ENCODE measurements at places on chromosomes 5 and 9.

DNA sequence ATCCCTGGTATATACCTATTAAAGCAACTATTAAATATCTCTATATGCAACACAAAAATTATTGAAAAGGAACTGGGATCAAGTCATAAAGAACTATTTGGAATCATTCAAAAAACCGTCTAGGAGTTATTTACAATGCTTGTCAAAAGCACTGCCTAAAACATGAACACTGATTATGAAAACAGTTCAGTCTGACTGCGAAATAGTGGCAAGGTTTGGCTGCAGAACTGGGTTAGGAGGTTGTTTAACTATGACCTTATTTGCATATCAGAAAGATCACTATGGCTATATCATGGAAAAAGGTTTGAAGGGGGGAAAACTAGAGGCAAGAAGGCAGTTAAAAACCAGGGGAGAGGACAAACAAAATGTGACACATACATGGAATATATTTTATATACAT is 12.0 kb downstream of the FBXW2 start:
- no peak for DNase-seq

DNA sequence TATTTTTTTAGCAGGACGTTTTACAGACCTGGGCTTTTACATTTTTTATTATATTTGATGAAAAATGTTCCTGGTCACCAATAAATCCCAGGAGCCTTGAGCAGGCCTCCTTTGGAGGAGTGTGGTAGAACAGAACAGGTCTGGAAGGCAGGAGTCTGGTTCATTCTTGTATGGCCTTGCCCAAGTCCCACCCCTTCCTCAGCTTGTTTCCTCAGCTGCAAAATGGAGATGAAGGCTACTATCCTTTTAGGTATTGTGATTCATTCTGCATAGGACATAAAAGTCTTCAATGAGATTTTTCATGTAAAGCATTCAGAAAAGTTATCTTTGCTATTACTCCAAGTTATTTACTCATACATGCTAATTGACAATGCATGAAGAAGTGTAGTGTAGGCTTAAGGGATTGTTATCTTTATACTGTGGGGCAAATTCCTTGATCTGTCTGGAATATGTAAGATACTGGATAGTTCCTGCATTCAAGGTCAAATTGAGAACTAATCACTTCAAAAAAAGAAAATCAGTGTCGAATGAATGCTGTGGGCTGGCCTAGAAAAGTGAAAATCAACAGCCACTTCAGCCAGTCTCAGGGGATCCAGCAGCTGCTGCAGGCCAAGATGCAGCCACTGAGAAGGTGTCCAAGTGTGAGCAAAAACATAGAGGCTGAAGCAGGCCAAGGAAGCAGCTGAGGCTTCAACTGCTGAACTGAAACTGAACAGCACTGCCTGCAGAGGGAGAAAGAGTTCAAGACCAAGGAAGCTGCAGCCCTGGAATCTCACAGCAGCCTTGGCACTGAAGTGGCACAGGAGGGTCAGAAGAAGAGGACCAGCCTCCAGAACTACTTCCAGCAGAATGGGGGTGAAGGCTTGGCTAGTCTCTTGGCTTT is 15.5 kb upstream of the SLC36A3 start:
- no peak for DNase-seq

DNA sequence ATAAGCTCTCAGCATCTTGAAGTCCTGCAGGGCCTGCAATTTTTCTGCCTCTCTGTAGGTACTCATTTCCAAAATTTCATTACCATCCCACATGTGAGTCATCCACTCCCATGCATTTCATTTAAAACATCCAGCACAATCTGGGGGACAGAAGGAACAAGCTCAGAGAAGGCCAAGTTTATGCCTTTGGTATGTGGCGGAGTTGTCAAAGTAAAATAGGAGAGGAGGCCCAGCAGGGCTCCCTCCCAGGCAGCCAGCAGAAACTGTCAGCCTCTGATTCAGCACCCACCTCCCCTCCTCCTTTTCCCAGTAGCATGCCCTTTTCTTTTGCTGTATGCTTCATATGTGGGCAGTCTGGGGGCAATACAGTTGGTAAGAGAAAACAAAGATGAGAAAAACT is 126.4 kb upstream of the ZNF366 start:
- DNase-seq: no peak

- no peak for DNase-seq
These were observed 85.1 kb upstream of the SPOCK1 start for GRCh38 chr5:137584262-137584661.

- DNase-seq: no peak
These were observed 65.9 kb upstream of the FCN2 start for GRCh38 chr9:134814598-134815215.

GRCh38 chr5:107769519-107769918 is 98.8 kb upstream of the EFNA5 start:
- no peak for DNase-seq

GRCh38 chr5:56078278-56079156 is 83.8 kb upstream of the IL6ST start:
- no peak for DNase-seq

- no peak for DNase-seq
These were observed 38.7 kb upstream of the CTSL start for GRCh38 chr9:87687207-87687606.

DNA sequence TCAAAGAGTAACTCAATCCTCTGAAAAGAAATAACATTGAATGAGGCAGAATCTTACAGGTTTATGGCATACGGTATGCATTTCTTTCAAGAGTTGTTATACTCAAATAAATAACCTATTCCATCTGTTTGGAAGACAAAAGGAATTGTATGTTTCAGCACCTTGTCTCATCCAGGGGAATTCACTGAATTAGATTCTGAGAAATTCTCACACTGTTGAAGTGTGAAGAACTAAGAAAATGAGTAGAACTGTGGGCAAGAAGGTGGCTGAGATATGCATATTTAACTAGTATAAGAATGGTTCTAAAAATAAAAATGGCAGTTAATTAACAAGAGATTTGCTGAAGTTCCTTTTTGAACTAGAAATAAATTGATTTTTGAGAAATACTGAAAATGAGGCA is 279.3 kb upstream of the DAP start:
- no peak for DNase-seq

DNA sequence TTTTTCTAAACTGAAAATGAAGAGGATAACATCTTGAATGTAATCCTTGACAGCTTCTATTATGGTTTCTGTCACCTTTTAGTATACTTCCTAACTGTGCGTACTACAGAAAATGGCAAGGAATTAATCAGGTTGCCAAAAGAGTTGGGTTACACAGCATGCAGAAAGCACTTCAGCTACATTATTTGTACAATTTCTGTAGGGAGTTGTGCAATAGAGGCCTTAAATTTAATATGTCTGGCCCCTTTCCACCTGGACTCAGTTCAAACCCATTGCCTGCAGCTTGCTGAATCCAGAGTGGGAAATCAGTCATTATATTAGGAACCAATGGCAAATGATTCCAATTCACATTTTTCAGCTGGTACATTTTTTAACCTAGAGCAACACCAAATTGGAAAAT is 549.7 kb downstream of the CSNK1G3 start:
- DNase-seq: no peak

GRCh38 chr5:124212934-124213333 is 533.5 kb downstream of the ZNF608 start:
- no peak for DNase-seq

- DNase-seq: no peak
These were observed 126.7 kb upstream of the SLC27A6 start for GRCh38 chr5:128838623-128839022.

- no peak for DNase-seq
These were observed 23.5 kb downstream of the PDGFRB start for GRCh38 chr5:150131978-150132694.

GRCh38 chr5:33701951-33702350 is 189.8 kb downstream of the ADAMTS12 start:
- no peak for DNase-seq

GRCh38 chr9:133978226-133978898 is 13.8 kb downstream of the VAV2 start:
- DNase-seq: no peak

DNA sequence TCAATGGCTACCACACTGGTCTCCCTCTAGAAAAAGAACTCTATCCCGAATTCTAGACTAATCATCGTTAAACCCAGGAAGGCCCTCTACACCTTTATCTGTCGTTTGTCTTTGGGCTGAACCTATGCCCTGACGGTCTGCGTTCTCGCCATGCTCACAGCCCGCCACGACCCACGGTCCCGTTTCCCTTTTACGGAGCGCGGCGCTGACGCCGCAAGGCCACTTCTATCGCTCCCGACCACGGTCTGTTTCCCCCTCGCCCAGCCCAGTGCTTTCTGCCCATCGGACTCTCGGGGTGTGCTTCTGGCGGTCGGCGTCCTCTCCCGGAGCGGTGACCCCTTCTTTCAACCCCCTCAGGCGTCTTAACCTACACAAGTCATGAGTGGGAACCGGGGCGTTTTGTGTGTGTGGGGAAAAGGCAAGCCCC is 974 bp downstream of the C9orf40 start:
- DNase-seq: peak; percentile 22

GRCh38 chr9:114411452-114411851 is 23.7 kb upstream of the AKNA start:
- DNase-seq: no peak

DNA sequence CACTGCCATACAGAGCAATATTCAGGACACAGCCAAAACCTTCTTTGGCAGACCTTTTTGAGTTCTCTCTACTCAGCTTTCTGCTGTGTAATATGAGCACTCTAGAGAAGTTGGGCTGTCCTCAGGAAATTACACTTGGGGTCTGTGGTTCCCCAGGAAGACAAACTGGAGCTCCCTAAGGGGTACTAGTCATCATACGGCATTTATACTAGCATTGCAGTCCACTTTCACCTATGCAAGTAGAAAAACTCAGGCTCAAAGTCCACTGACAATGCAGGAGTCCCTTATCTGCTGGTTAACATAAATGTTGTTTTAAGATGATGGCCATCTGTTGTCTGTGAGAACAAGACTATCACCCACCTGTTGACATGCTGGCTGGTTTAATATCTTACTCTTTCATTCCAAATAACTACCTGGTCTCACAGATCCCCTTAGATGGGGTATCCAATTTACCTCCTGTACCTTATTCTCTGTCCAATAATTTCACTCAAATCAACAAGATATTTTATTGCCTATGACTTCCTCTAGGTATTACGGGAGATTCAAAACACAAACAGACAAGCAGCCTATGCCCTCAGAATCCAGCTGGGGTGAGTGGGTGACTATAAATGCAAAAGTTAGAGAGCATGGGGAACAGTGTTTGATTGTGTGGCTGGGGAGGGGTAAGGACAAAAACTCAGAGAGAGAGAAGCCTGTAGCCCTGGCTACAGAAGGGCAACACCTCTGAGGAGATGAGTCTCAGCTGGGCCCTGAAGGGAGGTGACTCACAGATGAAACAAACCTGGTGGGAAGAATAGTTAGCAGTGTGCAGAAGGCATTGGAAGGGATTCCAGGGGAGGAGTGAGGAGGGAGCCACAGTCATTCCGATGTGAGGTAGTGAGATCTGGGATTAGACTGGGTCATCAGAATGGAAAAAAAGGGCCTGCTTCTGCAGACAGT is 10.2 kb downstream of the DOCK8 start:
- DNase-seq: no peak

- no peak for DNase-seq
These were observed 2.9 kb downstream of the OR2S2 start for GRCh38 chr9:35954942-35955546.

DNA sequence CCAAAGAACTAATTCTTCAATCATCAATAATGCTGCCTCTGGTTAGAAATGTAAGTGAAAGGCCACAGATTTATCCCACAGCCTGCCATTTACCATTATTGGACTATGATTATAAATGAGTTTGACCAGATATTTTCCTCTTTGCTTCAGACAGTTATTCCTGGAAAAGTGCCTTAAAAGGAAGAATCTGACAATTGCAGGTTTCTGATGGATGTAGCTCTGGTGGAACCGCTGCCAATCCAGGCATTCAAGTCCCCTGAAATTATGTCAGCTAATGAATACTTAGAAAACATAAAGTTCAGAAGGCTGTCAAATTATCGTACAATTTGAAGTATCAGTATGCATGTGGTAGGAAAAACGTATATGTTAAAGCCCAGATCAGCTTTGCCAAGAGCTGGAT is 78.2 kb upstream of the NR4A3 start:
- DNase-seq: no peak

DNA sequence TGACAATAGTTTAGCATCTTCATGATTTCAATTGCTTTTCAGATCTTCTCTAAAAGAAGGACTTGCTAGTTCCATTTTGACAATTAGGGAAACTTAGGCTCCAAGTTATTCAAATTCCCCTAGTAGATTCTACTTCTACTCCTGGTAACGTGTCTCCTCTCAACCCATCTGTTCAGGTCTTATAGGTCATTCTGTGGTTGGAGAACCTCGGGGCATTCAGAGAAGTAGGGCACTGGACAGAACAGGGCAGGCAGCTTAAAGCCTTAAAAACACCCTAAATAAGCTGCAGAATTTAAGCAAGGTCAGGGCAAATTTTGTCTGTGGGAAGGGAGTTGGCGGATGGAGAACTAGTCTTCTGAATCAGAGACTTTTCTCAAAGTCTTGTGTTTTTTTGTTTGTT is 132.4 kb downstream of the TMEM174 start:
- DNase-seq: no peak

- DNase-seq: no peak
These were observed 30.4 kb downstream of the RAB14 start for GRCh38 chr9:121171236-121171635.

- peak; percentile 52 for DNase-seq
These were observed 733 bp downstream of the HSPA4 start for GRCh38 chr5:133052317-133053175.
